NCI-H524 treated with DMSO at 0.1 percent for 48 hours (cell line): ENCODE measurements at places on chromosomes 13 and 19.

DNA sequence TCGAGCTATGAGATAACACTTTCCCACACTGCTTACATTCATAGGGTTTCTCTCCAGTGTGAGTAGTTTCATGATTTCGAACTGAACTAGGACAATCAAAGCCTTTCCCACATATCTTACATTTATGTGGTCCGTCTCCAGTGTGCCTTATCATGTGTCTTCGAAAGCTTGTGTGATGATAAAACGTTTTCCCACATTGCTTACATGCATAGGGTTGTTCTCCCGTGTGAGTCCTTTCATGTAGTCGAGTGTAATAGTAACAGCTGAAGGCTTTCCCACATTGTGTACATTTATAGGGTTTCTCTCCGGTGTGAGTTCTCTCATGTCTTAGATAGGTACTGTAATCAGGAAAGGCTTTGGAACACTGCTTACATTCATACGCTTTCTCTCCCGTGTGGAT lies 16.3 kb downstream of the ZNF823 start:
- DNase-seq = no peak

DNA sequence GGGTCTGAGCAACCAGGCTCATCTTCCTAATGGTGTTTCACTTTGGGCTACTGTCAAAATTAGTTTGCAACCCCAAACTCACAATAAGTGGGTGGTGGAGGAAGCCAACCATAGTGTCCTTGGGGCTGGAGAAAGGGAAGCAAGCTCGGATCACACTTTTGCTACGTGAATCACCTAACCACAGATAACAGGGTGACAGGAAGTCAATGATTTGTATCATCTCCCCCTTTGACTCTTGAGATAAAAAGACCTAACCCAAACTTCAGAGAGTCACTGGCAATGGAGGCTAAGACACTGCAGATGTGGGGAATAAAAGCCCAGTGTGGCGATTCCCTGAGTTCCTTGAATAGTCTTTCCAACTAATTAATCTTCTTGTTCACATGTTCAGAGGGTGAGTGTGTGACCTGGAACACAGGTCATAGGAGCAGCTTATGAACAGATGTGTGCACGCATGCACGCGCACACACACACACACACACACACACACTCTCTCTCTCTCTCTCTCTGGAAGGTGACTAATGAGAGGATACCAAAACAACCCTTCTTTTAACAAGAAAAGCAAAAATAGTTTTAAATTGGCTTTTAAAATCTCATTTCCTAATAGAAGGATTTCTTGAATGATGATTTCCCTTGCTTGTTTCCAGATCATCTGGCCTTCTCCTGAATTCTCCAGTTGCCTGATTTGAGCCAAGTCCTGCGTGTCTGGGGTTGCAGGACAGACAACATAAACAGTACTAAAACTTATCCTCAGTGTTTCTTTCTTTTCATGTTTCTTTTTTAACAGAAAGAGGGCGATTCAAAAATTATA lies 21.2 kb upstream of the DOCK9 start:
- DNase-seq = no peak

- no peak for DNase-seq
These were observed 8.7 kb upstream of the KCNRG start for GRCh38 chr13:50006426-50007135.

GRCh38 chr19:18428787-18429674 lies 8.9 kb downstream of the ISYNA1 start:
- DNase-seq = peak; percentile 59

DNA sequence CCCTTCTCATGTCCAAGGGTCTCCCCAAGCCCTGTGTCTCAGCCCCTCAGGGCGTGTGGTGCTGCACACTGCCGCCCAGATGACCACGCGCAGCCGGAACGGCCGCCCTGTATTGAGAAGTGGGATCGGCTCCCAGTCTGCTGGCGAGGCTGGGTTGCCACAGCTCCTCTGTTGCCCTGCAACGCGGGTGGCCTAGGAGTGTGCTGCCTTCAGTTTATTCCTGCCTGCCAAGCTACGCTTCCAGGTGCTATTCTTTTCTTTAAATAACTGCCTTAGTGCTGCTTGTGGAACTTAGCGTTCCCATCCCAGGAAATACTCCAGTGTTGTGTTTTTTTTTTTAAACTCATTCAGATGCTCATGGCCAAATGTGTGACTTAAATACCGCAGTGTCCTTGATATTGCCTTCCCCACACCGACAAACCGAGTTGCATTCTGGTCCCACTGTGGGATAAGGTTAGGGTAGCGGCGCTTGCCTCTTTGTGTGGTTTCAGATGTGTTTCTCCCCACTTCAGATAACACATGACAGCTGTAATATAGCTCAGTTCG lies 16.6 kb downstream of the ACTN4 start:
- no peak for DNase-seq

DNA sequence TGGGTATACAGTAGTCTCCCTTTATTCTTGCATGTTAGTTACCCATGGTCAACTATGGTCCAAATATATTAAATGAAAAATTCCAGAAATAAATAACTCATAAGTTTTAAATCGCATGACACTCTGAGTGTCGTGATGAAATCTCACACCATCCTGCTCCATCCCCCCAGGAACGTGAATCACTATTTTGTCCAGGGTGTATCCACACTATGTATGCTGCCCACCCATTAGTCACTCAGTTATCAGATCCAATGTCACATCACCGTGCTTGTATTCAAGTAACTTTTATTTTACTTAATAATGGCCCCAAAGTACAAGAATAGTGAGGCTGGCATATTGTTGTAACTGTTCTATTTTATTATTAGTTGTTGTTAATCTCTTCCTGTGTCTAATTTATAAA lies 115.8 kb upstream of the SERP2 start:
- DNase-seq = no peak

DNA sequence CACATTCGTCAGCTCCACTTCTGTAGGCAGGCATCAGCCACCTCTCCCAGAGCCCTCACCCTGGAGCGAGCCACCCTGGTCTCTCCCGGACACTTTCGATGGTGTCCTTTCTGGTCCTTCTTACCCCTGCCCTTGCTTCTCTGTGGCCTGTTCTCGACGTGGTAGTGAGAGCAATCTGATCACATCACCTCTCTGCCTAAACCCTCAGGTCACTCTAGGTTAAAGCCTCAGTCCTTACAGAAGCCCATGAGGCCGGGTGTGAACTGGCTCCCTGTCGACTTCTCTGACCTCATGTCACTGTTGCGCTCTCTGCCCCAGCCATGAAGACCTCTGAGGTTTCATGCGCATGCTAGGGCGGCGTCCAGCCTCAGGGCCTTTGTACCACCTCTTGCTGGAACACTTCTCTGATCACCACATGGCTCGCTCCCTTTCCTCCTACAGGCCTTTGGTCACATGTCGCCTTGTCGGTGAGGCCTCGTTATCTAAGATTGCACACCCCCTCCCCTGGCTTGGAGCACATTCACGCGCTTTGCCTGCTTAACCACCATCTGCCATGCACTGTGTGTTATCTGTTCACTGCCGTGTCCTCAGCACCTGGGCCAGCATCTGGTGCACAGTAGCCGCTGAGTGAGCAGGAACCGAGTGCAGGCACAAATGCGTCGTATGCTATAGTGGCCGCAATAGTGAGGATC lies 101.5 kb downstream of the DPF1 start:
- DNase-seq = peak; percentile 99

DNA sequence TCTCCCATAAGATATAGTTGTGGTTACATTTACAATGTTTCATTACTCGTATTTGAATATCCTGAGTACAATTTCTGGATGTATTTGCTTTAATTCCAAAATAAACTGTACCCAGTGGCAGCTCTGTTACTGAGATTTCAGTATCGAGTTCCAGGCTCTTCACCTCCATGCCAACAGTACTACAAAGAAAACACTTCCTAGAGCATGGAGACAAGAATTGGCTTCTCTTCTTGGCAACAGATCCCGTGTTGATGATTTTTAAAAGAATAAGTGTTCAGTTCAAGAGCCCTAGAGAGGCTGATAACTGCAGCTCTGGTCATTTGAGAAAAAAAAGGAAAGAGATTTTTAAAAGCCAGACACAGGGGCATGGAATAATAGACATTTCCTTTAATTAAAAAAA lies 302.8 kb downstream of the EFNB2 start:
- DNase-seq = no peak

GRCh38 chr19:50835103-50835784 lies 1.9 kb upstream of the KLK15 start:
- DNase-seq = no peak

GRCh38 chr13:21638319-21639282 lies 32.3 kb upstream of the FGF9 start:
- DNase-seq = no peak

DNA sequence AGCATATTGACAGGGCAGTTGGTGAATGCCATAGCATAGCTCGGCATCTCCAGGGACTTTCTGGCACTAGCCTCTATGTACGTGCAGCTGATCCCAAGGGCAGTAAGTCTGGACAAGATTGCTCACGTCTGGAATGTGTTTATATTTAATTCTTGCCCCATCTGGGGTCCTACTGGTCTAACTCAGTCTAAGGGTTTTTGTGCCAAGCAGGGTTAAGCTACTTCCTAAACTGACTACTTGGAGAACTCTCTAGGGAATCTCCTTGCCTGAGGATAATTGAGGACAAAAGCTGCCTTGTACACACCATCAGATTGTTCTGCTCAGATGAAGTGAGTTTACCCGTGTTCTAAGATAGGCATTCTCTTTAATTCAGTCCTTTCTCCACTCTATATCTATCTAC lies 358.1 kb downstream of the MYO16 start:
- peak; percentile 81 for DNase-seq

- DNase-seq = no peak
These were observed 149.1 kb downstream of the SLITRK5 start for GRCh38 chr13:87820241-87820640.

DNA sequence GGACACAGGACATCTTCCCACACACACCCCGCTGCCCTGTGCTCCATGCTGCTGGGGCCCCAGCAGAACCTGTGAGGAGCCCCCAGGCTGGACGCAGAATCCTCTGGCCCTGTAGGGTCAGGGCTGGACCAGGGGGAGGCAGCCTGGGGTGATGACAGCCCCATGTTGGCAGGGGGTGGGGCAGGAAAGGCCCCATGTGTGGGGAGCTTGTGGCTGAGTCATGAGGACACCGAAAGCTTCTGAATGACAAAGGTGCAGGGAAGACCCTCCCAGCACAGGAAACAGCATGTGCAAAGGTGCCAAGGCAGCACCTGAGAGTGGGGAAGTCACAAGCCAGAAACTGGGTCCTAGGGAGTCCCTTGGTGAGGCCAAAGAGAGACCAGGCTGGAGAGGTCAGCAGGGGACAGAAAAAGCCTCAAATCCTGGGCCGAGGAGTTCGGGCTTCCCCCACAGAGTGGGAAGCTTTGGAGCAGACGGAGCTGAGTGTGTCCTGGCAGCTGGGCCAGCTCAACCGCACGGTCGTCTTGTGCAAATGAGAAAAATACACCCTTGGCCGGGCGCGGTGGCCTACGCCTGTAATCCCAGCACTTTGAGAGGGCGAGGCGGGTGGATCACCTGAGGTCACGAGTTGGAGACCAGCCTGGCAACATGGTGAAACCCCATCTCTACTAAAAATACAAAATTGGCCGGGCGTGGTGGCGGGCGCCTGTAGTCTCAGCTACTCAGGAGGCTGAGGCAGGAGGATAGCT lies 17.5 kb downstream of the ATP8B3 start:
- no peak for DNase-seq

- DNase-seq = no peak
These were observed 18.2 kb downstream of the HPN start for GRCh38 chr19:35059799-35060091.

DNA sequence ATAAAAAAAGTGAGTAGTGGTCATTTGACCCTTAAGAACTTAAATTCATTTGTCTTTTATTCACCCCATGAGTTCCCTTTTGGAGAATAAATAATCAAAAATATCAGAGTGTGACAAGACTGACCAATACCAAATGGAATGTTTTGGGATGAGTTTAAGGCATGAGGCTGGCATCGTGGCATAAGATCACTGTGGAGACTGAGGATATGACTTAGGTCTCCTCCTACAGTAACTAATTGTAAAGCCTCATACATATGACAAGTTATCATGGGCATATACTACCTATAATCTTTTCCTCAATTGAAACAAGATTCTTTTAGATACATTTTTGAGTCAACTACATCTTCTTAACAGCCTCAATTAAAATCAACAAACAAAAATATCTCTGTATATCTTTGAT lies 782.0 kb downstream of the SLITRK1 start:
- DNase-seq = no peak

DNA sequence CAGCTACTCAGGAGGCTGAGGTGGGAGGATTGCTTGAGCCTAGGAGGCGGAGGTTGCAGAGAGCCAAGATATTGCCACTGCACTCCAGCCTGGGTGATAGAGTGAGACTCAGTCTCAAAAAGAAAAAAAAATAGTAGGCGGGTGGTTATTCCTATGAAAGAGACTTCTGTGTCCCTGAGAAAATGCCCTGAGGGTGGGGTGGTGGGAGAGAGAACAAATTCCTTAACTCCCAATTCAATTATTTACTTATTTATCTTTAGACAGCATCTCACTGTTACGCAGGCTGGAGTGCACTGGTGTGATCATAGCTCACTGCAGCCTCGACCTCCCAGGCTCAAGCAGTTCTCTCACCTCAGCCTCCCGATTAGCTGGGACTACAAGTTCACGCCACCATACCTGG lies 10.3 kb upstream of the EEF2 start:
- no peak for DNase-seq

DNA sequence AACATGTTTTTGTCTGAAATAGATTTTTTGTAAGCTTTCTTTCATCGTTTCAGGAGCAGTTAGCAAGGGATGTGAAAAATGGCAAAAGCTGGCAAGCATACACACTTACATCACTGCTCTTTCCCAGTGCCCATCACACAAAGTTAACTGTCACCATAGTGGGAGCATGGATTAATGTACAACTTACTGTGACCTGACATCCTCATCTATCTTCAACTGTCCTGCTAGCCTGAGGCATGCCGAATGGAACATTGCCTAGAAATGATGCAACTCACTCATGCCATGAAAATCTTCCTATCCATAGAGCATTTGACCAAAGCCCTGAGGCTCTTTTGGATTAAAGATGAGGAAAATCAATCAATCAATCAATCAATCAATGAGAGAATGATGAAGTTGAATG lies 491.7 kb upstream of the SLC10A2 start:
- no peak for DNase-seq

DNA sequence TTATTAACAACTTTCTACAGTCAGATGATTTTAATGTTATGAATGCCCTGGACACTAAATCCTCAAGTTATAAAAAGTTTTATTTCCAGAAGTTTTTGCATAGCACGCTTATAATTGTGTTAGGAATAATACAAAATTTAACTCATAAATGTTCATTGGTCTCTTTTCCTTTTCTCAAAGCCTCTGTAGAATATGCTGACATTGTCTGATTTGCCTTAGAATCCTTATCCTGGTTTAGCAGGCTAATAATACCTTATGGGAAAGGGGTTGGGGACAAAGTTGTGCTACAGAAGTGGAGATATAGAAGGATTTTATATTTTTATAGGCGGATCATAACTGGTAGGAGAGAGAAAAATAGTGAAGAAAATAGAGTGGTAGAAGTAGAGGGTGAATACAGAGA lies 1739.6 kb downstream of the OLFM4 start:
- DNase-seq = no peak

DNA sequence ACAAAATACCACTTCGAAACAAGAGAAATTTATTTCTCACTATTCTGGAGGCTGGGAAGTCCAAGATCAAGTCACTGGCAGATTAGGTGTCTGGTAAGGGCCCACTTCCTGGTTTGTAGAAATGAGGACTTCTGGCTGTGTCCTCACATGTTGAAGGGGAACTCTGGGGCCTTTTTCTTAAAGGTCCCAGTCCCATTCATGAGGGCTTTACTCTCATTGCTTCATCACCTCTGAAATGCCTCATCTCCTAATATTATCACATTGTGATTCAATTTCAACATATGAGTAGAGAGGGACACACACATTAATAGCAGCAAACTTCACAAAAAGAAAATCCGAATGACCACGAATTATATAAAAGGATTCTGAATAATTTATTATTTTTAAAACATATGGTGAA lies 21.6 kb upstream of the SIGLEC14 start:
- DNase-seq = no peak
